ENCODE measurements at places on chromosomes 1 and 21. TPM values are rescaled to one million over a fixed set of nuclear protein-coding genes. Genes with fewer than 3 reads are reported as not detected.
A peak's percentile ranks its signal among the peaks of the same experiment; 100 is the strongest.

The TMEM52 gene
- polyA plus RNA-seq, result 6.3 TPM

DNA sequence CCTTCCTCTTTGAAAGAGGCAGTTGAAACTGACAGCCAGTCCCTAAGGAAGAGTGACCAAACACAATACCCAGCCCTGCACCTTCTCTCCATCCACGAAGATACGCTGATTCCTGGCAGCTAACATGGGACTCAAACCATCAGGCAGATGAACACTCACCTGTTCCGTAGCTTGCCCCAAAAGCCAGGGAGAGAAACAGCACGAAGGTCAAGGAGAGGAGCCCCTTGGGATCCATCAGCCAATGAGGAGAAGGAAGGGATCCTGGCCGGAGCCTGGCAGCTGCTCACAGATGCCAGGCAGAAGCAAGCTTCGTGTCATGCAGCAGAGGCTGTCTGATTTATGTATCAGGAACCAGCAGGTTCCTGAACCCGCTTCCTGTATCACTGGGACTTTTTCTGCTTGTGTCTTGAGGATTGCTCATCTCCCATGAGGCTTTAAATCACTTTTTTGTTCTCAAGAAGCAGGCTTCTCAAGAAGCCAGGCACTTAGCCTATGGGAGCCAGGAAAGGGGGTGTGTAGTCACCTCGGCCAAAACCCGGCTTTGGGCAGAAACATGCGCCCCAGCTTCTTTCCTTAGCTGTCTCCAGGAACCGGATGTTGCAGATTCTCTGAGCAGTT lies at the start of gene SLAMF1:
TSS of gene SLAMF1 (minus strand) at position 334 of the 618 bp plus-strand sequence. CDS start at position 235, 99 bp downstream.
- DNase-seq, result no peak
- H3K4me3 ChIP-seq, result no peak within 1 kb of the TSS
- H3K27ac ChIP-seq, result peak within 1 kb of the TSS; percentile 64
- H3K4me1 ChIP-seq, result no peaks in the 10 kb centered on the region
- H3K27me3 ChIP-seq, result no peaks in the 10 kb centered on the region

- H3K4me1 ChIP-seq, result peaks cover 4% of the 10 kb centered on the region
- peak overlapping the region; percentile 18 for H3K27ac ChIP-seq
- no peak overlapping the region for H3K4me3 ChIP-seq
- H3K36me3 ChIP-seq, result peaks cover 35% of the 10 kb centered on the region
Observed at GRCh38 chr1:24175033-24175755, 11.9 kb downstream of the IFNLR1 start.

DNA sequence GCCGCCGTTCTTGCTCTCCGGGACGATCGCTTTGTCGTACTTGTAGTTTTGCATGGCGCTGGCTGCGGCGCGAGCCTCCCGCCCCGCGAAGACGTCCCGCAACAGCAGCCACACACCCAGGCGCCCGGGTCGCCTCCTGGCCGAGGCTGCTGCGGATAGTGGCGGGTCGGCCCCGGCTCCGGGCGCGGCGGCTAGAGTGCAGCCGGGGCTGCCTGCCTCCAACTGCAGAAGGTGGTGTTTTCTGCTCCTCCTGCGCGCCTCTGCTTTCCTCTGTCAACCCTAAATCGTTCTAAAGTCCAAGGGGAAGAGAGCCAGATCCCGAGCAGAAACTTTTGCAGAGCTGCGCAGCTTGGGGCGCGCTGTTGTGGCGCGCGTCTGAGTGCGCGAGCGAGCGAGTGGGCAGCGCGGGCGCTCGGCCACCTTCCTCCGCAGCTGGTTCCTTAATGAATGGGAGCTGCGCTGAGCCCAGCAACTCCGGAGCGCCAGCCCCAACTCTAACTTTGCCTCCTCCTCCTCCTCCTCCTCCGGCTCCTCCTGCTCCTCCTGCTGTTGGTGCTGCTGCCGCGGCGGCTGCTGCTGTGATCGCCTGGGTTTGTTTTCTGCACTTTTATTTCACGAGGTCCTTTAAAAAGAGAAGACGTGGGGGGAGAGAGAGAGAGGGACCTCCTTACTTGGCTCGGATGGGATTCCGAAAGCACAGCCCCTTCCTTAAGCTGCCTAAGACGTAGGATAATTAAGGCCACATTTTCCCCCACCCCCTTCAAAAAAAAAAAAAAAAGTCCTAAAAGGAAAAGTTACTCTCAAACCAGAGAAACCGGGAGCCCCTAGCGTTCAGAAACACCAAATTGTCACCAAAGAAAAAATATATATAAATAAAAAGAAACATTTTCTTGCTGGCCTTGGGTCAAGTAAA lies at the start of gene PLPP3:
TSS of gene PLPP3 (minus strand) at position 601 of the 913 bp plus-strand sequence. CDS start at position 54, 547 bp downstream.
- peak within 1 kb of the TSS; percentile 78 for H3K4me3 ChIP-seq
- H3K36me3 ChIP-seq, result no peaks in the 10 kb centered on the region
- H3K27me3 ChIP-seq, result no peaks in the 10 kb centered on the region
- no peaks in the 10 kb centered on the region for H3K4me1 ChIP-seq
- H3K27ac ChIP-seq, result peak within 1 kb of the TSS; percentile 83
